ENCODE measurements at places on chromosomes 4 and X.

- no peak for DNase-seq
Observed at GRCh38 chr4:1636490-1637211, 47.5 kb downstream of the FAM53A start.

DNA sequence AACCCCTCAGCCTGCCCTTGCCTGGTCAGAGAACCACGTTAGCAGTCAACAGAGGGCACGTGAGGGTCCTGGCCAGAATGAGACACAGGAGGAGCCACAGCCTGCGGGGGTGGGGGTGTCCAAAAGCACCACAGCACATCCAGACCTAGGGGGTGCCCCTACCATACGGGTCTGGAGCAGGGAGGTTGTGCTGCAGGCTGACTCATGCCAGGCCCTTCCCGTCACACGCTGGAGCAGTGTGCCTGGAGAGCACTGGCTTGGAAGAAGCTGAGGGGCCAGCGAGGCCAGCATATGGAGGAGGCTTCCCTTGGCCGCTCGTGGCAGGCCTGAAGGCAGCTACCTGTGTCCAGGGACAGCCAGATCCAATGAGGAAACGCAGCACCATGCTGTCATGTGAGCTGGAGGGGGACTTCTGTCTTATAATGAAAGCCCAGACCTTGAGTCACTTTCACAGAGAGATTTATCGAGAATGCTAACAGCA is 1.5 kb upstream of the IRAK1 start:
- DNase-seq, result no peak

DNA sequence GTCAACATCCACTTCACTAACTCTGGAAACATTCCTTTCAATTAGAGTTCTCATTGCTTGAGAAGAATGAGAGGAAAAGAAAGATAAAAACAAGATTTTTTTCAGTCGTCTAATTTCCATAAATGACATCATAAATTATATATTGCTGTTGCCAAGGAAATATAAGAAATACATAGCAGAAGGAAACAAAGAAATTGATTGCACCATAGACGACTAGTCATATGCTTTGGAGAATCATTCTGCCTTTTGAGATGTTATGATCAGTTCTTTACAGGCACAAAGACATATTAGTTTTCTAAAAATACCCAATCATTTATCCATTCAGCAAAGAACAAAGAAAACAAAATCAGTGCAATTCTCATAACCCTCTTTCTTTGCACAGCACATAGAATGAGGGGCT is 672 bp upstream of the C1QTNF7 start:
- DNase-seq, result no peak

- no peak for DNase-seq
Observed at GRCh38 chr4:148204892-148205291, 237.3 kb downstream of the NR3C2 start.

GRCh38 chr4:87375719-87376291 is 15.2 kb downstream of the HSD17B11 start:
- DNase-seq, result no peak

GRCh38 chr4:51923343-51923742 is 80.4 kb downstream of the DCUN1D4 start:
- no peak for DNase-seq

GRCh38 chrX:43467608-43468234 is 188.4 kb upstream of the MAOA start:
- DNase-seq, result no peak

DNA sequence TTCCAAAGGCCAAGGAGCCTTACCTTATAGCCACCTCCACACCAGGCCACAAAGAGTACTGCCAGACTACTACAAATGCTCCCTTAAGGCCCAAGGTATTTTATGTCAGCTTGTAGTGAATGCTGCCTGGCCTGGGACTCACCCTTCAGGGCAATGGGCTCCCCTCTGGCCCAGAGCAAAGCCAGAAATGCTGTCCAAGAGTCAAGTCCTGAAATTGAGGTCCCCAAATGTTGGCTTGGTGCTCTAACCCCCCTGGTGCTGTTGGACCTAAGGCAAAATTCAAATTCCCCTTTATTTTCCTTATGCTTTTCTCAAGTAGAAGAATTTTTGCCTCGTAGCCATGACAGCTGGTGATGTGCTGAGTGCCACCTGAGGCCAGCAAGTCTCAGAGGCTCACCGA is 1354.3 kb upstream of the DIAPH2 start:
- DNase-seq, result no peak
